CD4-positive, alpha-beta T cell treated with Interferon alpha-2 for 1 hour (primary cell): ENCODE measurements at places on chromosomes 5 and 9.

- no peak for DNase-seq
These were observed 12.6 kb upstream of the GRAMD2B start for GRCh38 chr5:126410623-126411022.

- no peak for DNase-seq
These were observed 680.8 kb downstream of the CETN3 start for GRCh38 chr5:89728750-89729149.

DNA sequence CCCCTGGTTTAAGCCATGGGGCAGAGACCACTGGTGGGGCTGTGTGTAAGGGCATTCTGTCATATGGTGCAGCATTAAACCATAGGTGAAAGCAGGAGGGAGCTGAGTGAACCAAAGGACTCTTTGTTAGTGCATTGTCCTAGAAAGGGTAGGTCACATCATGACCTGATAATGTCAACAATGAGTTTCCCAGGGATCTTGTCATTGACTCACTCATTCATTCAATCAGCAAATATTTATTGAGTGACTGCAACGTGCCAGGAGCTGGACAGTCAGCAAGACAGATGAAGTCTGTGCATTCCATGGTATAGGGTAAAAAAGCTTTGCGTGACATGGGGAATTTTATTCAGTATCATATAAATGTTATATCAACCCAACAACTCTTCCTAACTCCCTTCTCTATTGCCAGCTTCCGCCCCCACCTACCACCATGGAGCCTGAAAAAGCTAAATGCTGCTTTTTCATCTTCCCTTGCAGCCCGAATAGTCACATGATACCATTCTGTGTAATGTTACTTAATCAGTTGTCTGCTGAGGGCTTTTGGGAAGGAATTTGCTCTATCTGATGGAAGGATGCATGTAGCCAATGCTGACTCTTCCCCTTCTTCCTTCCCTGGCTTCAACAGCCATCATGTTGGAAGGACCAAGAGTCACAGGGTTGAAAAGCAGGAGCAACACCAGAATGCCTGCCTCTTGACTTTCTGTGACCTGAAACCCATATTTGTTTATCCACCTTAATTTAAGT lies 11.5 kb upstream of the OTULINL start:
- DNase-seq = no peak

GRCh38 chr5:142063878-142064331 lies 44.7 kb upstream of the NDFIP1 start:
- DNase-seq = peak; percentile 53

DNA sequence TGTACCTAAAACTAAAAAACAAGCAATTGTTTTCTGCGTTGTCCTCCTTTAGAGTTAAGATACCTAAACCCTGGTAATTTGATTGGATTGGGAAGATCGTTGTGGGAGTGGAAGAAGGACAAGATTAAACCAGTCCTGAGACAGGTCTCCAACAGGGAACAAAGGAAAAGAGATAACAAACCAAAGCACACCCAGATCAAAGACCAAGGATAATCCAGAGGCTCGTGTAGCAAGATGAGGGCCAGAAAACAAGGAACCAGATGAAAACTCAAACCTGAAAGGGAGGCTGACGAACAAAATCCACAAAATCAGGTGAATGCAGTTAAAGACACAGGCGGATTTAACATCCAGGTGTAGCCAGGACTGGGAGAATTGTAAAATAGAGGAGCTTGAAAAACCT lies 618.1 kb downstream of the SLCO4C1 start:
- no peak for DNase-seq
